ENCODE measurements at places on chromosomes 4 and X.
A peak's percentile ranks its signal among the peaks of the same experiment; 100 is the strongest.

GRCh38 chr4:72933029-72933428 lies 136.5 kb downstream of the COX18 start:
- H3K4me1 ChIP-seq = no peaks in the 10 kb centered on the region
- no peaks in the 10 kb centered on the region for H3K27me3 ChIP-seq

- no peaks in the 10 kb centered on the region for H3K27me3 ChIP-seq
- H3K4me3 ChIP-seq = no peak overlapping the region
Observed at GRCh38 chr4:159516556-159517140, 413.8 kb downstream of the RAPGEF2 start.

GRCh38 chr4:78214078-78214477 lies 157.0 kb downstream of the FRAS1 start:
- H3K4me1 ChIP-seq = peaks cover 12% of the 10 kb centered on the region
- no peak for DNase-seq
- H3K4me3 ChIP-seq = no peak overlapping the region
- no peak overlapping the region for H3K27ac ChIP-seq
- H3K27me3 ChIP-seq = no peaks in the 10 kb centered on the region
- H3K36me3 ChIP-seq = no peaks in the 10 kb centered on the region

DNA sequence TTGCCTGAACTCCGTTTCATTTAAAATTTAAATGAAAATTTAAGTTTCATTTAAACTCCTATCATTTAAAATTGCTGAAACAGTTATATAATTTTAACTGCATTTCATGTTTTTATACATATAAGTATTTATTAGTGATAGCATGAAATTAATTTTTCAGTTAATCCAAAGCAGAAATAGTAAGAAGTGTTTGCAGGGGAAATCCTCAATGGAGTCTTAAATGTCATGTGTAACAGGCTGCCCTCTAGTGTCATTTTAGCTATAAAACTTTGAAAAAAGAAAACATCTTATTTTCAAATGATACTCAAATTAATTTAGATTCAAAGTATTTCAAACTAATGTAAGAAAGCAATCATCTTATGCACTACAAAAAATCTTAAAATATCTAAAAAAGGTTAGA lies 27.2 kb downstream of the TAPT1 start:
- H3K4me3 ChIP-seq = no peak overlapping the region
- no peaks in the 10 kb centered on the region for H3K4me1 ChIP-seq
- H3K27ac ChIP-seq = no peak overlapping the region
- DNase-seq = peak; percentile 18
- H3K36me3 ChIP-seq = no peaks in the 10 kb centered on the region
- H3K27me3 ChIP-seq = no peaks in the 10 kb centered on the region

DNA sequence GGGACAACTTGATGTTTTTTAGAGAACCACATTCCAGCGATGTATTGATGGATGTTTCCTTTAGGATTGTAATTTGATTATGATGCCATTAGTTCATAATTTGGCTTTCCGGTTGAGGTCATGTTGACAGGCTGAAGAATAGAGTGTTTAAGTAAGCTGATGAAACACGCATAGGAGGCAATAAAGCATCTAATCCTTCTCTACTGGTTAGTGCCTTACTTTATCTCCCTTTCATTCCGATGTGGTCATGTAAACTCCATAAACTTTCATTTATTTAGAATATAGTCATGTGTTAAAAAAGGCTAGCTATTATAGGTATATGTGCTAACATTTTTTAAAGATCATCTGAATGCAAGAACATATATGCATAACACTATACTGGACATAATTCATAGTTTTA lies 15.0 kb downstream of the FRMPD4 start:
- H3K4me3 ChIP-seq = no peak overlapping the region
- no peaks in the 10 kb centered on the region for H3K27me3 ChIP-seq
- H3K36me3 ChIP-seq = no peaks in the 10 kb centered on the region
- DNase-seq = no peak
- H3K27ac ChIP-seq = no peak overlapping the region

GRCh38 chr4:92580816-92581215 lies 277.1 kb downstream of the GRID2 start:
- no peak for DNase-seq
- no peaks in the 10 kb centered on the region for H3K36me3 ChIP-seq
- no peak overlapping the region for H3K27ac ChIP-seq
- no peaks in the 10 kb centered on the region for H3K27me3 ChIP-seq

GRCh38 chrX:110698696-110699095 lies 96.9 kb downstream of the CHRDL1 start:
- peak; percentile 13 for DNase-seq
- no peak overlapping the region for H3K4me3 ChIP-seq
- H3K27me3 ChIP-seq = no peaks in the 10 kb centered on the region
- H3K4me1 ChIP-seq = no peaks in the 10 kb centered on the region
- no peak overlapping the region for H3K27ac ChIP-seq
- H3K36me3 ChIP-seq = no peaks in the 10 kb centered on the region

- H3K27me3 ChIP-seq = no peaks in the 10 kb centered on the region
- DNase-seq = no peak
- H3K36me3 ChIP-seq = no peaks in the 10 kb centered on the region
- no peak overlapping the region for H3K27ac ChIP-seq
Observed at GRCh38 chrX:10467793-10468192, 152.6 kb downstream of the MID1 start.

DNA sequence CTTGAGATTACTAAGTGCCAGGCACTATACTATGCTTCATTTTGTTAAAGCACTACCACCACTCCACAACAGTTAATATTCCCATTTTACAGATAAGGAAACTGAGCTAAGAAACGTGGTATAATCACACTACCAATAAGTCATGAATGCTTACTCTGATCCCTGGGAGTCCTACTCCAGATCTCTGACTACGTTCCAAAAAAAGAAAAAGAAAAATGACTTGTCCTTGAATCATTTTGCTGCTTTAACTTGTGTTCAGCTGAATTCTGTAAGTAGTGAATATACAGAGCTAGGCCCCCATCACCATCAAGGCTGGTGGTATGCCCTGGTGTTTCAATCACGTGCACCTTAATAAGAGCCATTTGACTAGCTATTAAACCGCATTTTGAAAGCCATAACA lies 39.4 kb downstream of the LDB2 start:
- H3K27me3 ChIP-seq = no peaks in the 10 kb centered on the region
- H3K4me1 ChIP-seq = peaks cover 4% of the 10 kb centered on the region

DNA sequence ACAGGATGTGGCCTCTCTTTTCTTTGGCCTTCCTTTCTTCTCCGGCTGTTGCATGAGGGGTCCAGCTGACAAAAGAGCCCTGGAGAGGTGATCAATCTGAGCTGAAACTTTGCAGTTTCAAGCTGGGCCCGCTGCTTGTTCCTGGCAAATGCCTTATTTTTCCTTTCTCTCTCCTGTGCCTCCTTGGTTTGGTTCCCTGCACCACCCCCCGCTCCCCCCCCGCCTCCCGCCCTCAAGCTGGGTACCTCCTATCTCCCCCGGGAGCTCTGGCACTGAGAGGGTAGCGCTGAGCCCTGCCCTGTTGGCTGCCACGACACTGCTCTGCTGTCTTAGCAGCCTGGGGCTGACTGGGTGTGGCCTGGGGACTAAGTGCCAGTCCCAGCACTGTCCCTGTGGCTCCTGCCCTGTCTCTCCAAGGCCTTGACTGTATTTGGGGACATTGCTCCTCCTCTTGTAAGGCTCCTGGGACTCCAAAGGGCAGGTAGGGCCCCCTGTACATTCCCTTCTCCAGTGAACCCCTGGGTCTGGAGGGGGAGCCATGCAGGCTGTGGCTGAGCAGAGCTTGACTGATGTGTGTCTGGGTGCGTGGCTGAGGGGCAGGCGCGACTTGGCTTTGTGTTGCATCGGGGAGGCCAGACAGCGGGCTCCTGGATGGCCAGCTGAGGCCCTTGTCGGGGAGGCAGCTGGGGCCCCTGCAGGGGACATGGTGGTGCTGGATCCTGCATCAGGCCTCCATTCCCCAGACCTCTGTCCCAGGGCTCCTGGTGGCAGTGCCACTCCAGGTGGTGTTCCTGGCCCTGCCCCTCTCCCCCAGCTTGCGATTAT lies 1.1 kb downstream of the PLXNA3 start:
- DNase-seq = peak; percentile 16
- no peaks in the 10 kb centered on the region for H3K4me1 ChIP-seq
- no peaks in the 10 kb centered on the region for H3K27me3 ChIP-seq

GRCh38 chr4:80365928-80366327 lies 30.4 kb downstream of the CFAP299 start:
- no peaks in the 10 kb centered on the region for H3K4me1 ChIP-seq
- H3K27ac ChIP-seq = no peak overlapping the region
- H3K27me3 ChIP-seq = no peaks in the 10 kb centered on the region
- peak; percentile 63 for DNase-seq
- no peaks in the 10 kb centered on the region for H3K36me3 ChIP-seq

GRCh38 chr4:188242041-188242440 lies 102.8 kb downstream of the TRIML1 start:
- H3K36me3 ChIP-seq = no peaks in the 10 kb centered on the region
- no peak for DNase-seq

DNA sequence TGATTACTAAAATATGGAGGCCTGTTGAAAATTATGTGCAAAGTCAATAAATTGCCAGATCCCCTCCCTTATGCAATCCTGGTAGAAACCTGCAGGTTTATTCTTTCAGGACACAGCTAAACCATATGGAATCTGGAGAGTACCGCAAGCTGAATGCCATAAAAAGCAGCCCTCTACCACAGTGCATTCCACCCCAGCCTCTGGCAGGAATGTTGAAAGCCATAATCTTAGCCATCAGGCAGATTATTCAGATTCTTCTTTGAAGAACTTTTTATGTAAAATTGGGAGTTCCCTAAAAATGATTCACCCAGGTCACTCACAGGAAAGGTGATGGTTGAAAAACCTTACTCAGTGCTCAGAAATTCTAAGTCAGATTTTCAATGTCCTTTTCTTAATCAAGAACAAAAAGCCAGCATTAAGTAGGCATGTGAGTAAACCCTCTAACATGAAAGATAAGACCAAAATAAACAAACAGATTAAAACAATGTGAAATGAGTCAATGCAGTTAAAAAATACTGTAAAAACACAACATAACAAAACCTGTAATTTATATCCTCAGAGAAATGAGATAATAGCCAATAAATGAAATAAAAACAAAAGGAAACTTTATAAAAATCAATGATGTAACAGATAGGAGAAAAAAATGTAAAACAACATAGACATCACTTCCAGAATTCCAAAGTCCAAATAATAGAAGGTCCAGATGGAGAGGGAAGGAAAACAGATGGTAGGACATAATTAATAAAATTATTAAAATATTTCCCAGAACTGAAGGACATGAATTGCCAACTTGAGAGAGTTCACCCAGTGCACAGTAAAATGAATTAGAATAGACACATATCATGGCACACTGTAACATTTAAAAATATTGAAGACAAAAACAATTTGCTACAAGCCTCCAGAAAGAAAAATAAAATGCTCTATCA lies 226.9 kb downstream of the FSTL5 start:
- no peak overlapping the region for H3K27ac ChIP-seq
- no peaks in the 10 kb centered on the region for H3K27me3 ChIP-seq
- no peaks in the 10 kb centered on the region for H3K36me3 ChIP-seq
- no peaks in the 10 kb centered on the region for H3K4me1 ChIP-seq

DNA sequence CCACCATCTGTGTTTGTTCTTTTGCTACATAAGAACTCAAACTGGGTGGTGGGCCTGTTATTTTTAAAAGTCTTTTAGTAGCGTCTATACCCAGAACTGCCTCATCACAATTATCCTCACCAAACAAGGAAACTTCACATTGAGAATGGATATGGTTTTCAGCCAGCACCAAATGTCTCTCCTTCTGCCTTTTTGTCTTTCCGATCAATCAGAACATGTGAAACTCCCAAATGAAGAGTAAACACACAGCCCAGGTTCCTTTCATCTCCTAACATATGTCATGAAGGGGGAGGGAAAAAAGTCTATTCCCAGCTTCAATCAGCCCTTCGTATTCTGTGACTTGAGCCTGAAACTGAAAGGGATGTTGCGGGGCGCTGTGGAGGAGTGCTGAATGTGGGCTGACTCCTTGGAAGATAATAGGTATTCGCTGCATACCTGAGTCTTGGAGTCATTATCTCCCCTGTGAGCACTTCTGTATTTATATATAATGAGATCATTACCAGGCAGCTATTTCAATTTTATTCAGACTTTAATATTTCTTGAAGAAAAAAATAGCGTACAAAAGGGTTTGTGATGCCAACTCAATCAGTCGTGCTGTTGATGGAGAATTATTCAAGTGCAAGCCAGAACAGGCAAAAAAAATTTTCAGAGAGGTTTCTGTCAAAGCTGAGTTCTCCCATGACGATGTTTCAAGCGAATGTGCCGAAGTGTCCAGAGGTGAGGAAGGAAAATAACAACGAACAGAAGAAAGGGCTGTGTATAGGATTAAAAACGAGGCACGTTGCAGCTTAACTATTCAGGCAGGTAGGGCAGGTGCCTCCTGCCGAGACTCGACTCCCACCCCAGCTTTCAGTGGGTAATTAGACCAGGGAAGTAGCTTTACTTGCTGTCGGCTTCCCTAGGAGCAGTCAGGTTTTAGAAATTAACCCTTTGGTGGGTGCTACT lies 163.9 kb upstream of the NOCT start:
- peaks cover 2% of the 10 kb centered on the region for H3K4me1 ChIP-seq
- no peak overlapping the region for H3K27ac ChIP-seq
- H3K27me3 ChIP-seq = no peaks in the 10 kb centered on the region
- no peaks in the 10 kb centered on the region for H3K36me3 ChIP-seq

GRCh38 chr4:120692964-120693363 lies 229.6 kb downstream of the PRDM5 start:
- H3K27me3 ChIP-seq = no peaks in the 10 kb centered on the region
- H3K36me3 ChIP-seq = no peaks in the 10 kb centered on the region
- DNase-seq = no peak
- no peak overlapping the region for H3K27ac ChIP-seq
- H3K4me1 ChIP-seq = no peaks in the 10 kb centered on the region

- peak overlapping the region; percentile 95 for H3K27ac ChIP-seq
- no peaks in the 10 kb centered on the region for H3K4me1 ChIP-seq
- H3K36me3 ChIP-seq = no peaks in the 10 kb centered on the region
Observed at GRCh38 chrX:129522184-129523078, 859 bp downstream of the SMARCA1 start.

DNA sequence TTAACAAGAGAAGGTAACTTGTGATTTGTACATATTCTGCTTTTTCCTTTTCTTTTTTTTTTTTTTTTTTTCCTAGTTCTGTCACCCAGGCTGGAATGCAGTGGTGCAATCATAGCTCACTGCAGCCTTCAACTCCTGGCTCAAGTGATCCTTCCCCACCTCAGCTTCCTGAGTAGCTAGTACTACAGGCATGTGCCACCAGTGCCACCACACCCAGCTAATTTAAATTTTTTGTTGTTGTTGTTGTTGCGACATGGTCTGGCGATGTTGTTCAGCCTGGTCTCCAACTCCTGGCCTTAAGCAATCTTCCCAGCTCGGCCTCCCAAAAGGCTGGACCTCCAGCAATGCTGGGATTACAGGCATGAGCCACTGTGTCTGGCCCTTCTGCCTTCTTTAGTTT lies 1.5 kb upstream of the TACR3 start:
- H3K36me3 ChIP-seq = no peaks in the 10 kb centered on the region
- no peaks in the 10 kb centered on the region for H3K4me1 ChIP-seq
- no peak overlapping the region for H3K27ac ChIP-seq
- no peak overlapping the region for H3K4me3 ChIP-seq
- no peaks in the 10 kb centered on the region for H3K27me3 ChIP-seq

Data from mesendoderm (in vitro differentiated cells).